Activated naive CD4-positive, alpha-beta T cell (primary cell): ENCODE measurements at places on chromosomes 5 and 9.

DNA sequence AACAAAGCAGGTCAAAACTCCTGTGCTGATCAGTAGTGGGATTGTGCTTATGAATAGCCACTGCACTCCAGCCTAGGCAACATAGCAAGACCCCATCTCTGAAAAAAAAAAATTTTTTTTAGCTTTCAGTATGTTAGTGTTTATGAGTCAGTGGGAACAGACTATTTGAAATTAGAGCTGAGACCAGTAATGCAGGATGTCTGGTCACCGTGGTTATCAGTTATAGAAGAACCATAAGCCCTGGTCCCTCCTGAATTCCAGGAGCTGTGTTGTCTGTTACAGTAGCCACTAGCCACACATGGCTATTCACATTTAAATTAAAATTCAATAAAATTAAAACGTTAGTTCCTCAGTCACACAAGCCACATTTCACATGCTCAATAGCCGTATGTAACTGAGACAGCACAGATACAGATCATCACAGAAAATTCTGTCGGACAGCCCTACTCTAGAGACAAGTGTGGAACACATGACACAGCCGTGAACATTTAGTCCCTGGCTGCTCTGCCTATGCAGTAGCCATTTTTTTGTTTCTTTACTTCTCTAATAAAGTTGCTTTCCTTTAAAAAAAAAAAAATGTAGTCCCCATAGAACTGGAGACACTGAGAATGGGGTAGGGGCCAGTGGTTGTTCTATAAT is 96.1 kb upstream of the SAP30L start:
- no peak for DNase-seq

DNA sequence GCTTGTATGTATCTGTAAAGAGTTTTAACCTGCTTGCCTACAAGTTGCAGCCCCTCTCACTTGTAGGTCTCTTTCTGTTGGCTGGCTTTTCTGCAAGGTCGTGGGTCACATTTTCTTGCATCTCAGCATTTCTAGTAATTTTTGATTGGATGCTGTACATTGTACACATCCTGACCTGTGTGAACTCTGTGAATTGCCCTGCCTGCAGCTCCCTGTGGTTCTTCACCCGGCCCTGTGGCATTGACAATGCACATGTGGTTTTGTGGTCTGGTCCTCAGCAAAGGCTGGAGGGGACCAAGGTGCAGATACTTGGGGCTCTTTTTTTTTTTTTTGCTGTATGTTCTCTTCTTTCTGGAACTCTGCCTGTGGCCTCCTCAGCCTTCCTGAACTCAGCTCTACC is 53.6 kb downstream of the WNK2 start:
- DNase-seq: no peak

- DNase-seq: no peak
Observed at GRCh38 chr5:148912714-148913398, 86.4 kb downstream of the ADRB2 start.

DNA sequence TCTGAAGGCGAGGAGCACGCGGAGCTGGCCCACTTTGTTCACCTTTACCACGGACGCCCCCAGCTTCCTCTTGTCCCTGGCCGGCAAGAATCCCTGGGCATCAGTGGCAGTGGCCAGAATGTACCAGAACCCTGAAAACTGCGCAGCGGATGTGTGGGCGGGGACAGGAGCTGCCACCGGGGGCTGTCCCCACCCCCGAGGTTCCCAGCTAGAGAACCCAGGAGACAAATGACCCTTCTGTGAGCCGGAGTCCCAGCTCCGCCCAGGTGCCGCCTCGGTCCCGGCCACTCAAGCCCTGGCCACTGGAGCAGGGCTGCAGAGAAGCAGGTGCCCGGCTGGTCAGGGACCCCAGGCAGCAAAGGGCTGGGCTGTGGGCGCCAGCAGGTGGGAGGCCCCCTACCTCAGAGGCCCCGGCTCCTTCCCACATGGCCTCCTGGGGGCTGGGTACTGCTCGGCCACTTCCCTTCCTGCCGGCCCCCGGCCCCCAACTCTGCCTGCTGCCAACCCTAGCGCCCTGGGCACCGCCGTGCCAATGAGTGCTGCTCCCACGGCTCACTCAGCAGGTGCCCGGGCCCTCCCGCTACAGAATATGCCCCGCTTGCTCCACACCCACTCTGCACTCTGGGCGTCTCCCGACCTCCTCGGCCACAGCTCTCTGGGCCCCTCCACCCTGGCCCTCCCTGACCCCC is 713 bp downstream of the LCN10 start:
- DNase-seq: no peak

- no peak for DNase-seq
Observed at GRCh38 chr5:77973253-77973609, 197.1 kb upstream of the TBCA start.

- no peak for DNase-seq
Observed at GRCh38 chr9:112382501-112383364, 2.8 kb downstream of the HSDL2 start.

- no peak for DNase-seq
Observed at GRCh38 chr9:73076970-73077369, 74.7 kb upstream of the ANXA1 start.

DNA sequence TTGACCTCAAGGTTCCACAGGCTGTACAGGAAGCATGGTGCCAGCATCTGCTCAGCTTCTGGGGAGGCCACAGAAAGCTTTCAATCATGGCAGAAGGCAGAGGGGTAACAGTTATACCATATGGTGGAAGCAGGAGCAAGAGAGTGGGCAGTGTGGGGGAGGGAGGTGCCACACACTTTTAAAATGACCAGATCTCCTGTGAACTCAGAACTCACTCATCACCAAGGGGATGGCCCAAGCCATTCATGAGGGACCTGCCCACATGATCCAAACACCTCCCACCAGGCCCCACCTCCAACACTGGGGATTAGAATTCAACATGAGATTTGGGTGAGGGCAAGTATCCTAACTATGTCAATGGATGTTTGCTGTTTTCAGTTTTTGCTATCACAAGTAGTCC is 16.2 kb downstream of the CYFIP2 start:
- DNase-seq: no peak

DNA sequence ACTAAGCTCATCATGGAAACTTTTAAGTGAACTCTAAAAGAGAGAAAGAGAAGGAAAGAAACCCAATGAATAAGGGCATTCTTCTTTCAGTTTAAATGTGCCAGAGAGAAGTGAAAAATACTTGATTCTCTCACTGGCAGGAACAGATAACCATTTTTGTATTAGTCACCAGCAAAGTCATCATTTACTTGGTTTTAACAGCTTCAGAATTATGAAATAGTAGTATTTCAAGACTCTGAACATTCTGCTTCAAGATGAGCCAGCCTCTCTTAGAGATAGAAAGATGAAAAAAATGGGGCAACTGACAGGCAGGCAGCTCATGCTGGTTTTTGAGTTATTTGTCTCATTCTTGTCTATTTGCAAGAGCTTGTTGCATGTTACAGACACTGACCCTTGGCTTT is 103.5 kb downstream of the GCNT1 start:
- DNase-seq: no peak

DNA sequence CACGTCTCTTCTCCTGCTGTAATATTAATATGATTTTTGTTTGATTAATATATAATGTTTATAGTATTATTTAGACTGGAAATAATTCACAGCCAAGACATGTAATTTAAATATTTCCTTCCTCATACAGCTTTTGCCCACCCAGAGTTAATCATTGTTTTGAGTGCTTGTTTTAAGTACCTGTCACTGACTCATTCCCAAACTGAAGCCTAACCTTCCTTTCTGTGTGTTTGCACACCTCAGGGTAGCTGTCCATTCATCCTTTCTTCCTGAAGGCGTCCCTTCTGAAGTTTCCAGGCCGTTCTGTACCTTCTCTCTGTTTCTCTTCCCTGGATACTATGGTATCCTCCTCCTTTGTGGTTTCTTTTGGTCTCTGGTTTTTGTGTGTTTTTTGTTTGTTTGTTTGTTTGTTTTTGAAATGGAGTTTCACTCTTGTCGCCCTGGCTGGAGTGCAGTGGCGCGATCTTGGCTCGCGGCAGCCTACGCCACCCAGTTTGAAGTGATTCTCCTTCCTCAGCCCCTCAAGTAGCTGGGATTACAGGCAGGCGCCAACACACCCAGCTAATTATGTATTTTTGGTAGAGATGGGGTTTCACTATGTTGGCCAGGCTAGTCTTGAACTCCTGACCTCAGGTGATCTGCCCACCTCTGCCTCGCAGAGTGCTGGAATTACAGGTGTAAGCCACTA is 312.4 kb downstream of the DOCK8 start:
- no peak for DNase-seq

DNA sequence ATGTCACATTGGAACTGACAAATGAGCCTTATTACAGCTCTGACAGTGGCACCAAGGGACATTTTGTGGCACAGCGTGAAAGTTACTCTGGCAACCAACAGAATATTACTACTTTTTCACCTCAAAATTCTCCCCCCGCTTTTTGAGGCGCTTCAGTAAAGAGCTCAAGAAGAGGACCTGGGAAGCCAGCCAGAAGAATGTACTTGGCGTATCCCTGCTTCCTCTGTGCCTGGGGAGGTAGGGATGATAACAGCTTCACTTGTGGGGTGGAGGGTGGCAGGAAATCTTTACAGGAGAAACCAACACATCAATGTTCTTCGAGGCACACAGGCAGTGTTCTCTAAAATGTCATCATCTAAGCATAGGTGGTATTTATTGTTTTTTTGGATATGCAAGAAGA is 624.1 kb downstream of the NR2F1-AS1 start:
- DNase-seq: no peak

DNA sequence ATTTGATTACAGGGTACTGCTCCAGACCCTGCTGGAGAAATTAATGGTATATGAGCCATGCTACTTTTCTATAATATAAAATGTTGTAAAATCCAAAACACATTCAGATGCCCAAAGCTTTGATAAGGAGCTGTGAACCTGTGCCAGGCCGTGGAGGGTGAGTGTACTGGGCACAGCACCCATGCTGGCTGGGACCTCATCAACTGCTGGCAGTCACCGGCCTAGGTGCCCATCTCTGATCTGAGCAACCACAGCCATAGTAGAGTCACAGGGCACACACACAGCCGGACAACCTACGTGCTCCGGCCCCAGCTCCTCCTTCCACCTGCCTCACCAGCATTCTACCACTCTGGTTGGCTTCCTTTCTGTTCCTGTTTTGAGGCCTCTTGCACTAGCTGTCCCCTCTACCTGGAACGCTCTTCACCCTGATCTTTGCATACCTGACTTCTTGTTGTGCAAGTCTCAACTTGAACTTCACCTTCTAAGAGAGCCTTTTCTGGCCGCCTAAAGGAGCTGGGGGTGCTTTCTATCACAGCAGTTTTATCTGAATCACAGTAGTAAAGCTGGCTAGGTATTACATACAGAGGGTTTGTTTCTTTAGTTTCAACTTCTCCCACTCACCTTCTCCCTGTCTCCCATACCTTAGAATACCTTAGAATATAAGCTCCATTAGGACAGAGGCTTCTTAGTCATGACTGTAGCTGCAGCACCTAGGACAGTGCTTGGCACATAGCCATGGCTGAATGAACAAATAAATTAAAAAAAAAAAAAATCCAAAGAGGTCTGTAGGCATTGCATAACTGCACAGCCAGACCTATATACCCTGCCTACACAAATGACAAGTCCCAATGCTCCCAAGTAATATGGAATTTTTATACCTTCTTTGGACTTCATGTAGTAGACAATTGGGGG is 51.7 kb downstream of the MED27 start:
- no peak for DNase-seq

GRCh38 chr5:112787896-112788295 is 50.2 kb downstream of the APC start:
- DNase-seq: no peak

- no peak for DNase-seq
Observed at GRCh38 chr5:80871541-80871961, 88.6 kb upstream of the RASGRF2 start.

GRCh38 chr9:17799369-17799768 is 220.5 kb downstream of the SH3GL2 start:
- no peak for DNase-seq

- DNase-seq: no peak
Observed at GRCh38 chr5:178338126-178338749, 105.6 kb upstream of the PHYKPL start.
